ENCODE measurements at places on chromosomes 12 and 14.
A peak's percentile ranks its signal among the peaks of the same experiment; 100 is the strongest.

DNA sequence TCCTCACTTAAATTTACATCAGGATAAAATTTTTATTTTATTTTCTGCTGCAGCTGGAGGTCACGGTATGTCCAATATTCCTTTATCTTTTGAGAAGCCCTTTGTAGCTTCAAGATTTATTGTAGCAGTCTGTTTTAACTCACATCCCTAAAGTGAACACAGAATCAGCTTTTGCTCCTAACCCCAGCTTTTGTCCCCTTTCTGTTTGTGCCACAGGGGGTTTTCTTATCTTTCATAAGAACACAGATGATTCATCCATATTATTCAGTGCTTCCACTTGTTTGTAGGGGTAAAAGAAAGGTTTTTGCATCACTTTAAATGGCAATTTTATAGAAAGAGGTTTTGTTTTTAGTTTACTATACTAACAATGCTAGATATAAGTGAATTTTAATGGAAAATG lies 21.8 kb upstream of the PIK3C2G start:
- DNase-seq = peak; percentile 20

GRCh38 chr12:94372461-94372860 lies 87.2 kb downstream of the CEP83 start:
- no peak for DNase-seq

GRCh38 chr12:65189028-65189718 lies 19.8 kb downstream of the LEMD3 start:
- DNase-seq = no peak

DNA sequence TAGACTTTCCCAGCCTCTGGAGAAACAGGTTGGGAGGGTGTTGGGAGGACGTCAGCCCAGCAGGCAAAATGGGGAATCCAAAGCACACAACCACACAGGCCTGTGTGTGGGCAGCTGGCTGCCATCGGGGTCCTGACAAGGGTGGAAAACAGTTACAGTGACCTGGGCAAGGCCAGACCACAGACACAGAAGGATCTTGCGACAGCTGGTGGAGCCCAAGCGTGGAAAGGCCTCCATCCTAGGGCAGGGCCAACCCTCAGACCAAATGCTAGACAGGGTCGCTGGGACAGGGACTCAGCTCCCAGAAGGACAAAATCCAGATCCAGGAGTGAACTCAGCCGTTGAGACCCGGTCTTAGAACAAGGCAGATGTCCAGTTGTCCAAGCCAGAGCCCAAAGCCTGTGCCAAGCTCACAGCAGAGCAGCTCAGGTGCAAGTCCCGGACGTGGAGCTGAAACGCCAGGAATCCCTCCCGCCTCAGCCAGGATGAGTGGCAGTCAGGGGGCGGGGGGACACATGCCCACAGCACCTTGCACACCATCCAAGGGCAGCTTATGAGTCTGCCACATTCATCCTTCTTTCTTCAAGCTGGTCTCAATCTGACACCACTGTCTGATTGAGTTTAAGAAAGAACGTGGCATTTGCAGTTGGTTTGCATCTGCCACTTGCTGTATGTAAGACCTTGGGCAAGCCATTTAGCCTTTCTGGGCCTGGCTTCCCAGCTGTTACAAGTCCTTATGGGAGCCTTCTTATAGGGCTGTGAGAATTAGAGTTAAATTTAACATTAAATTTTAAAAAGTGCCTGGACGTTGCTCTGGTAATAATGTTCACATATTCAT lies 37.6 kb downstream of the DEGS2 start:
- no peak for DNase-seq
